Caudate nucleus (tissue), 63 donors: ENCODE measurements at places on chromosomes 12 and 14.

DNA sequence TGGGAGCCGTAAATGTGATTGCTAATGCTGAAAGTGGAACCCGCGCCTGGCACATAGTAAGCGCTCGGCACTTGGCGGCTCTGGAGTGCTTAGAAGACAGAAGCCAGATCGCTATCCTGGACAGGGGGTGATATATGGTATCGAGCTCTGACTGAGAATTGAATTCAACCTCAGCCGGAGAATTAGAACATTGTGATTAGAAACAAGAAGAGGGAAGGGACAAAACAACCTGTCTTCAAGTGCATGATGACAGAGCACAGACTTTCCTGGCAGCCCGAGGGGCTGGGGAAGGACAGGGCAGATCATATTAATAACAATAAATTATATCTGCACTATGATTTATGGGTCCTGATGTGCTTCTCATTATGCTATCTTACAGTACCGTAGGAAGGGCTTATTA, 66.9 kb upstream of the TBX3 start:
- DNase-seq, result no peak

GRCh38 chr12:9064201-9064814, 51.4 kb downstream of the A2M start:
- no peak for DNase-seq

- DNase-seq, result no peak
Observed at GRCh38 chr12:43836475-43836989, 651 bp downstream of the TMEM117 start.

- no peak for DNase-seq
Observed at GRCh38 chr12:45423931-45424330, 208.0 kb downstream of the ANO6 start.
